Smooth muscle cell of the brain vasculature (primary cell): ENCODE measurements at places on chromosomes 7 and 10.
A peak's percentile ranks its signal among the peaks of the same experiment; 100 is the strongest.

DNA sequence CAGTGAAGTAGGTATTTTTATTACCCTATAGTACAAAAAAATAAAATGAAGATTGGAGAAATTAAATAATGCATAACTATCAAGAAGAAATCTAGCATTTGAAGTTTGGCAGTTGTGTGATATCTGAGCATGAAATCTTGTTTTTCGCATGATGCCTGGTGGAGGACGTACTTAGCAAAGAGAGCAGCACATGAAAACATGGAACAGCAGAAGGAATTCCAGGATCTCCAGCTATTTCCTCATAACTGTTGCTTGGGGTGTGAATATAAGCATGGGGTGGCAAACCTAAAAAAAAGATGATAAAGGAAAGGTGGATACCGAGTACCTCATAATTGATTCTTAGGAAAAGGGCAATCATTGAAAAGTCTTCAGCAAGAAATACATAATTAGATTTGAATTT is 174.3 kb upstream of the FAM3C start:
- no peak for DNase-seq

GRCh38 chr7:140062528-140063299 is at the start of gene PARP12:
Gene PARP12 (minus strand): TSS chr7:140062951. CDS start chr7:140062847, 104 bp downstream.
- no peak for DNase-seq

DNA sequence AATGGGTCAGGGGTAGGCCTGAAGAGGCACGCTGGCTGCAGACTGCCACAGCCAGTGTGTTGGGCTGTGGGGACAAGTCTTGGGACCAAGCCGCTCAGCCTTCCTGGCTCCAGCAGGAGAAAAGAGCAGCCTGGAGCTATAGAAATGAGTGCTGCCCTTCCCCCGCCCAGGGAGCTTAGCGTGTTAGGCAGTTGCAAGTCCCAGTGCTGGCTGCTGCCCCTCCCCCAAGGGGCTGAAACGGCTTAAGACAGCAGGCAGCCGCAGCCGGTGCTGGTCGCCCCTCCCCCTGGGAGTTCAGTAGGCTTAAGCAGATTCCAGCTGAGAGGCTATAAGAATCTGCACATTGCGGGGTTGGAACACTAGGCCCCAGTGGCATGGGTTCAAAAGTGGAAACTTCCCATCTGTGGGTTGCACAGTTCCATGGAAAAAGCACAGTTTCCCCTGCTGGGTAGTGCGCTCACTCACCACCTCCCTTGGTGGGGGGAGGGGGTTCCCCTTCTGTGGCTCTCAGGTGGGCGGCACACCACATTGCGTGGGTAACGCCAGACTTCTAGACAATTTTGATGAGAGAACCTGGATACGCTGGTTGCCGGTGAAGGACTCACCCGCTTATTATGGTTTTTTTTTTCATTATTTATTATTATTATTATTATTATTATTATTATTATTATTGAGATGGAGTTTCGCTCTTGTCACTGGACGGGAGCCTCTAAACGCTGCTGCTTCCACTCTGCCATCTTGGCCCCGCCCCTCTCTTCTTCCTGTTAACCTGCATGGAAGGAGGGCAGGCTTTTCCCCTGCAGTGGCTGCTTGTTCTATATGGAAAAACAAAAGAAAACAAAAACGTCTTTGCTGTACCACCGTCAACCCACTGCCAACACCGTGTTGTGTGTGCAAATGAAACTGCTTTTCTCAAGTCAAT is 151.1 kb downstream of the CXCL12 start:
- no peak for DNase-seq

- peak; percentile 7 for DNase-seq
Measured at GRCh38 chr7:95687759-95688343, 84.5 kb upstream of the DYNC1I1 start.

DNA sequence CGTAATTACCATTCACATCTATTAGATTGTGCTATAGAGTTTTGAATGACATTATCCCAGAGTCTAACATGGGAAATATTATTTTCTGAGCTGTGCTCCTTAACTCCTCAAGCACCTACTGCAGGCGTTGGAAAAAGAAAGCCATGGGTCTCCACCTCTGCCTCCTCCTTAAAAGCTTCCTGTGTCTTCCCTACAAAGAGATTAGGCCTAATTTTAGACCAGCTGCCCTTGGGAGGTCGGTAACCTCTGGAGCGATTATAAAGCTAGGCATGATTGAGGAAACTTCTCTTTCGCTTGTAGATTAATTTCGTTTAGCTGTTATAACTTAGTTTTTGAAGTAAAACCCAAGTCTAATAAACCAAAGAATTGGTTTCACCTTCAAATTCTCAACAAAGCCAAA is 75.2 kb downstream of the PLXDC2 start:
- DNase-seq = no peak

DNA sequence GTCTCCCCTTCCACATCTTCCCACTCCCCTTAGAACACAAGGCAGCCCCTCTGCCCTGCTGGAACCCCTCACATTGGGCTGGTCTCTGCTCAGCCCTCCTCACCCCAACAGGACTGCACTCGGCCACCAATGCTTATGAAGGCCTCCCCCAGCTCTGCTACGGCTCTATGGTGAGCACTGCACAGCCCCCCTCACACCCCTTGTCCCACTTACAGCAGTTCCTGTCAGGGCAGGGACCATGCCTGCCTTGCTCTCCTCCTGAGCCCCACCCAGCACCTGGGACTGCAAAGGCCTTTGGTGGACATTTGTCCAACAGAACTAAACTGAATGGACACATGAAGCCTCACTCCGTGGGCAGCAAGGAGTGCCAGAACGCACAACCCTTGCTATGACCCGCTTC is 171.9 kb downstream of the GRID1 start:
- no peak for DNase-seq

- DNase-seq = no peak
Measured at GRCh38 chr7:101172005-101172853, 6.9 kb upstream of the VGF start.

GRCh38 chr7:96179341-96179740 is 142.6 kb downstream of the SLC25A13 start:
- DNase-seq = no peak

DNA sequence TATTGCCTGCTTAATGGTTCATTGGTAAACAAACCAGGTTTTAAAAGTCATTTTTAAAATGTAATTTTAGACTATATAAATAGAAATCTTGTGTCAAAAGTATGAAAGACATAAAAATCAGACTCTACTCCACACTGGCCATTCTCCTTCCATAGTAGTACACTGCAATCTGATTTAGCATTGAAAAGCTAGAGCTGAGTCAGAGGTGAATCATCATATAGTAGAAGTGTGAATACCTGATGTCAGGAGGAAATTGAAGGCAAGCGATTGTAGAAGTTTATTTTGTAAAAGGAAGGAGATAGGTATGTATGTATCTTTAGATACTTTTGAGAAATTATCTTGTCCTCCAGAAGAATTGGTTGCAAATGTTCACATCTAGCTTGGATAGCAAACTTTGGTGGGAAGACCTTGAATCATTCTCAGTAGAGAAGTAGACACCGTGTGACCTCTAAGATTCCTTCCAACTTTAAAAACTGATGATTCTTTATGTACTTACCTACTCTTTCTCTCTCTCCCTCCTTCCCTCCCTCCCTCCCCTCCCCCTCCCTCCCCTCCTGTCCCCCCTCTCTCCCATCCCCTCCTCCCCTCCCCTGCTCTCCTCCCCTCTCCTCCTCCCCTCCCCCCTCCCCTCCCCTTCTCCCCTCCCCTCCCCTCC is 88.1 kb downstream of the BTAF1 start:
- DNase-seq = no peak

DNA sequence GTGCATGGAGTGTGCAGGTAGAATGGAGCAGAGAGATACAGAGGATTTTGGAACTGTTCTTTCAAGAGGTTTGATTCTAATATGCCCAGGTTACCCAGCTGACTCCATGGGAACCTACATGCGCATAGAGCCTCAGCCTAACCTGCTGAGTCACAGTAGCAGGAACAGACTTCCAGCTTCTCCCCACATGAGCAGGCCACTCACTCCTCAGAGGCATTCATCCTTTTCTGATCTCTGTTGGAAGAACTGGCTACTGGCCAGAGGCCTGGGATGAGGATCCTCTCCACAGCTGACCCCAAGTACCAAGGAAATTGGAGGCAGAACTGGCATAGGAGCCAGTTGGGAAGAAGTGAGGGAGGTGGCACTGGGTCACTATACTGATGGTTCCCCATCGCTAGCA is 17.9 kb upstream of the CCSER2 start:
- peak; percentile 54 for DNase-seq

GRCh38 chr7:142168746-142169145 is 57.2 kb downstream of the MGAM2 start:
- DNase-seq = no peak

- DNase-seq = no peak
Measured at GRCh38 chr7:18849130-18849529, 268.3 kb downstream of the TWIST1 start.

DNA sequence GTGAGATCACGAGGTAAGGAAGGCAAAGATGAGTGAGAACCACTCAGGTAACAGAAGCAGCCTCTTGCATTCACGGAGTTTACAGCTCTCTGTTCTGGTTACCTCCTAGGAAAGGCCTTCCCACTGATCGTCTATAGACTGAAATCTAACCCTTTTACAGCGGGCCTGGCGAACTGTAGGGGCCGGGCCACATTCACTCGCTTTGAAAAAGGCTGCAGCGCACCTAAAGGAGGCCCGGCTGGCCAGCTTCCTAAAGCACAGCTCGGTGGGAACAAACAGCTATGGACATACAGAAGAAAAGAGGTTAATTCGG is 565 bp downstream of the ATP5MK start:
- DNase-seq = no peak
